SJCRH30 (cell line): ENCODE measurements at places on chromosomes 7 and 10. TPM values are rescaled to one million over a fixed set of nuclear protein-coding genes. Genes with fewer than 3 reads are reported as not detected.

DNA sequence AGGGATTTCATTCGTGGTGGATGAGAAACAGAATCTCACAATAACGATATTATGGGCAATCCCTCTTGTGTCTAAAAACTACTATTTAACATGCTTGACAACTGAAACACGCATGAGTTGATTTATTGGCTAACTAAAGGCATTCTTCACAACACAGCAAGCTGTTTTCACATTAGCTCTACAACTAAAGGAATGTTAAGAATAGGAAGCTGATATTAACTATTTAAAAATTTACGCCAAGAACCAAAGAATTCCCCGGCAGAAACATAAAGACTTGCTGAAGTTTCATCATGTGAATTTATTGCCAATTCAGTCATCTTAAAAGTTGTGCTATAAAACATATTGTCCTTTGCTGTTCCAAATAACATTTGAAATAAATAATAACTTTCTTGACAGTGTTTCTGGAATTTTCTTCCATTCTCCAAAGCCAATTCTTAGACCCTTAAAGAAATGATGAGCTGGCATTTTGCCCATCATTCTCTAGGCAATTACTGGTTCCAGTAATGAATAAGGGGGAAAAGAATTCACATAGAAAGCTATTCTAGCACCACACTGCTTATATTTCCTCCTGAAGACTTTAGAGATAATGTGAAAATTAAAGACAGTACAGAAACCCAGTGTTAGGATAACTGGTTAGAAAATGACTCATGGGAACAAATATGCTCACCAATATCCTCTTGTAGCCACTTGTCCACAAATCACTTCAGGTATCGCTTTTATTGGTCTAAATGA lies 233.1 kb downstream of the PARD3 start:
- no peak for DNase-seq

DNA sequence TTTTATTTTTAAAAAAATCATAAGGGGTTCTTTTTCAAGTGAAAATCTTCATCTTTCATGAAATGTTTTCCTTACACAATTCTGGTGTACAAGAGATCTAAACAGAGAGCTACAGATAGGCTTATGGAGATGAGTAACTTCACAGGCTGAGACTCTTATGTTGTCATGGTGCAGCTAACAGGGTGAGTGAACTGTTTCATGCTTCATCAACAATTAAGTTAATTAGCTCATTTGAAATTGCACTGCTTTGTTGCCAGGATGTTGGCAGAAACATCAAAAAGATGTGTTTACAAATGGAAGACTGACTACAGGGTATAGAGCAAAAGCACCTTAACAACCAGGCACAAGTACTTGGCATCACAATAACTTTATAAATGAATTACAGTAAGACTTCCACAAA lies 230.8 kb downstream of the FOXP2 start:
- no peak for DNase-seq

GRCh38 chr7:14351167-14351566 lies 361.7 kb upstream of the ETV1 start:
- no peak for DNase-seq

RNF148 gene
- total RNA-seq = not detected in 2 replicates

GRCh38 chr10:71269301-71270288 lies 49.5 kb upstream of the SLC29A3 start:
- DNase-seq = no peak

- DNase-seq = no peak
Measured at GRCh38 chr7:140036224-140036962, 26.4 kb downstream of the PARP12 start.

PLAC9 gene
- 4.7 and 7.2 TPM in 2 replicates for total RNA-seq

DNA sequence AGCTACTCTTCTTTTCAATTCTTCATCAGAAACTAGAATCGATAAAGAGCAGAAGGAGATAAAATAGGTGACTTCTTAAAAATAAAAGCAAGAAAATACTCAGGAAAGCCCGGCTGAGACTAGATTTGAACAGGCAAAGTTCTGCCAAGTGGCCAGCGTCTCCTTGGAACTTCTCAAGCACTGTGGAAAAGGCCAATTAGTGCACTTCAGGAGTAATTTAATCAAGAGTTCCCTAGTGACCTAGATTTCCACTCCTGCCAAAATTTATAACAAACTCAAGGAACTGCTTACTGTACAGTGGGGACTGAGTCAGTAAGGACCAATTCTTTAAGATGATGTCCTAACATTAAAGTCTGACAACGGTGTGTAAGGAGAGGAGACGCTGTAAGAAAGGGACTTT lies 57.3 kb downstream of the CHCHD3 start:
- DNase-seq = no peak

MDH2 gene
- total RNA-seq = 160 and 168 TPM in 2 replicates

PON1 gene
- total RNA-seq = 0.28 and 0.84 TPM in 2 replicates

- DNase-seq = no peak
Measured at GRCh38 chr7:91088156-91088555, 176.1 kb upstream of the FZD1 start.

GRCh38 chr10:125016611-125017202 lies 74.8 kb downstream of the ZRANB1 start:
- DNase-seq = no peak

DNA sequence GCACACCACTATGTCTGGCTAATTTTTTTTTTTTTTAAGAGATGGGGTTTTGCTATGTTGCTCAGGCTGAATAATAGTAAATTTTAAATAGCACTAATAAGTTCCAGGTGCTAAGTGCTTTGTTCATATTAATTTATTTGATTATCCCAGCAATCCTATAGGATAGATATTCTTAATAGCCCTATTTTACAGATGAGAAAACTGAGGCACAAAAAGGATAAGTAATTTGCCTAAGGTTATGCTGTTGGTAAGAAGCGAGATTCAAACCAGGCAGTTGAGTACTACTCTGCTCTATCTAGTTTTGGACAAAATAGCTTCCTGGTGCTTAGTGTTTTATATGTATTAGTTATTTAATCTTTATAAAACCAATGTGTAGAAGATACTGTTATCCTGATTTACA lies 72.5 kb upstream of the STRIP2 start:
- DNase-seq = no peak

DNA sequence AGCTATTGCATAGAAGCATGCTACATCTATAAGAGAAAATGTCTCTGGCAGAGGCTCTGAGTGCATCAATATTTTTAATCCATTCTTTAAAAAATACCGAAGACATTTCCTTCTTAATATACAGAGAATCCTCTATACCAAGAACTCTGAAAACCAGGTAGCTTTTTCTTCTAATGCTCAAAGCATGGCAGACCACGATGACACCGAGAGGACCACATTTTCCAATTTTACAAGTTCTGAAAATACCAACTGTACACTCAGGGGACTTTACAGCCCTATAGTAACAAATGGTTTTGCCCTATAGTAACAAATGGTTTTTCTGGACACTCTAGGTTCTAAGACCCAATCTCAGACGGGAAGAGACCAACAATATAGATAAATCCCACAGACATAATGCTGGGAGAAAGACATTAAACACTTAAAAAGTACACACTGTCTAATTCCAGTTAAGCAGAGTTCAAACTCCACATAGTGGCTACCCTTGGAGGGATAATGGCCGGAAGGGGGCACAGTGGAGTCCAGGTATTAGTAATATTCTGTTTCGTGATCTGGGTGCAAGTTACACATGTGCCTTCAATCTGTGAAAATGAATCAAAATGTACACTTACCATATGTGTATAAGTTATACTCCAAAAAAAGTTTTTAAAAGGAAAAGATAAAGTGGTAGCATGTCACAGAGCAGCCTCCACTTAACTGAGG lies 26.2 kb downstream of the CCDC6 start:
- no peak for DNase-seq

- peak; percentile 60 for DNase-seq
Measured at GRCh38 chr7:155815332-155816191, 3.3 kb upstream of the SHH start.

DNA sequence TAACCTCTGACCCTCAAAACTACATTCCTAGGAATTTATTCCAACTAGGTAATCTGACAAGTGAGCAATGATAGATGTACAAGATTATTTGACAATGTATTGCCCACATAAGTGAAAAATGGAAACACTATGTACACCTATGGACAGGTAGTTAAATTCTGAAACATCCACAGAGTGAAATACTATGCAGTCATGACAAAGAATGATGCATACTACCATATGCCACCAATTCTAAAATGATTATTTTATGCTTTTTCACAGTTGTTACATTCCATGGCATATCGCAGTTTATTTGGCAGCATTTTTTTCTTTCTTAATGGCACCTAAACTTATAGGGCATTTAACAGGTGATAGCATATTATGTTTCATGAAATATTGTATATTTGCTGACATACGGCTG lies 20.1 kb upstream of the TNPO3 start:
- no peak for DNase-seq

CLCN1 gene
- not detected in 2 replicates for total RNA-seq

DNA sequence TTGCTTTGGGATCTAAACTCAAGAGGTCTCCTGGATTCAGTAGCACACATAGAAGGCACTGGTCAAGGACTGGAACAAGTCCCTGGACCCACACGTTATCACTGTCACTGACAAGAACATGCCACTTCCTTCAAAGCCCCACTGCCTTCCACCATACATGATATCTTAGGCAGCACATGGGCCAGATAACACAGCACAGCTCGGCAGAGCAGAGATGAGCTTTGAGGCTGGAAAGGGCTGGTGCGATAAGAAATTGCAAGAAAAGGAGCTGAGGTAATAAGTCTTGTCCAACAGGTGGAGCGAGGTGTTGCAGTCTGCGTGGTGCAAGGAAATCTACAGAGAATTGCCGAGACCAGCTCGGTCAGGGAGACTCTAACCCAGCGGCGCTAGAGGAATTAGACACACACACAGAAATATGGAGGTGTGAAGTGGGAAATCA lies 139.8 kb upstream of the CDK13 start:
- DNase-seq = no peak

DNA sequence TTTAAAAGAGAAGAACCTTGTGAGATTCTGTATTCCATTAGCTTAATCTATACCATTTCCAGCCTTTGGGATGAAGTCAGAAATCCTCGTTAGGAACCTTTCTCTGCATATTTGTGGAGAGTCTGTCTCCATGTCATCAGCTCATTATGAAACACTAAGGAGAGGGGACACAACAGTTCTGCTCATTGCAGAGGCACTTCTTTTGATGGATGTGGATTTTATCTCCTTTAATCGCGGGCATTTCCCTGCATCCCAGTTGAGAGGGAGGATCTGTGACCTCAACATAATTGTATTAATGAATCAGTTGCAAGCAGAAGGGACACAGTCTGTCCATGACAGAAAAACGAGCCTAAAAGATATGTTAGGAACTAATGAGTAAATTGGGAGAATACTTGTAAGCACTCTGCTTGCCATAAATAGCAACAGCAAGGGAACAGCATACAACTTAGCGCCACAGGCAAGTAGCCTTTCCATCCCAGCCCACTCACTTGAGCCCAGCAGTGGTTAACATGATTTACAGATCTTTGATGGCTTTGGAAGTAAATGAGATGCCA lies 37.9 kb downstream of the SORCS1 start:
- no peak for DNase-seq

- DNase-seq = no peak
Measured at GRCh38 chr7:8360564-8361153, 72.8 kb upstream of the NXPH1 start.

GRCh38 chr7:91720260-91720937 lies 160.1 kb downstream of the MTERF1 start:
- no peak for DNase-seq

DNA sequence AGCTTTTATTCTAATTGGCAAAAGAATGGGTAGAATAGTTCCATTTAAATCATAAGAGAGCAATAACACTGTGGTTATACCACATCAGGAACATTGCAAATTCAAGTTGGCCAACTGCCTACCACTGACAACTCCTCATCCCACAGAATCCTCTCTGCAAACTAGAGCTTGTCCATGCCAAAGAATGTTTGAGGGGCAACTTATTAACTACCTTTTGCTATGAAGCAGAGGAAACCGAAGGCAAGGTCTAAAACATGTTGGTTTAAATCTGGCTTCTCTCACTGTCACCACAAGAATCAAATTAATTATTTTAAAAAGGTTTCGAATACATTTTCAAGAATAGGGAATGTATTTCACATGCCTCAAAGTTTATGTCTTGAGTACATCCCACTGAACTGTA lies 36.0 kb downstream of the RHOBTB1 start:
- DNase-seq = no peak

TMEM130 gene
- total RNA-seq = not detected in 2 replicates

SEMA3A gene
- 16.8 and 19.4 TPM in 2 replicates for total RNA-seq

SMNDC1 gene
- 11.4 and 17.0 TPM in 2 replicates for total RNA-seq

DNA sequence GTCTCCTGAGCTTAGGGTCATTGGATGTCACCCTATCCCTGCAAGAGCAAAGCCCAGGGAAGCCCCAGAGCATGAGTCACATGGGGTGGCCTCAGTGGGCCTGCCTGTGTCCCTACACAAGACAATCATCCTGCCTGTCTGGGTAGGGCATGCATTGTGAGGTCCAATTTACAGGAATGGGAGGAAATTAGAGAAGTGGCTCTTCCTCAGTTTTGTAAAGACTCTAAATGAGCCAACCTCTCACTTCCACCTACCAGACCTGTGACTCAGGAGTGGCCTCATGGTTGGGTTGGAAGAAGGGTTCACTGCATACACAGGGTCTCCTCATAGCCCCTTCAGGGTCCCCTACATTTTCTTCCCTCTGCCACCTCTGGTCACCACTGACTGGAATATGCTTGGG lies 43.6 kb upstream of the SMNDC1 start:
- DNase-seq = no peak

DNA sequence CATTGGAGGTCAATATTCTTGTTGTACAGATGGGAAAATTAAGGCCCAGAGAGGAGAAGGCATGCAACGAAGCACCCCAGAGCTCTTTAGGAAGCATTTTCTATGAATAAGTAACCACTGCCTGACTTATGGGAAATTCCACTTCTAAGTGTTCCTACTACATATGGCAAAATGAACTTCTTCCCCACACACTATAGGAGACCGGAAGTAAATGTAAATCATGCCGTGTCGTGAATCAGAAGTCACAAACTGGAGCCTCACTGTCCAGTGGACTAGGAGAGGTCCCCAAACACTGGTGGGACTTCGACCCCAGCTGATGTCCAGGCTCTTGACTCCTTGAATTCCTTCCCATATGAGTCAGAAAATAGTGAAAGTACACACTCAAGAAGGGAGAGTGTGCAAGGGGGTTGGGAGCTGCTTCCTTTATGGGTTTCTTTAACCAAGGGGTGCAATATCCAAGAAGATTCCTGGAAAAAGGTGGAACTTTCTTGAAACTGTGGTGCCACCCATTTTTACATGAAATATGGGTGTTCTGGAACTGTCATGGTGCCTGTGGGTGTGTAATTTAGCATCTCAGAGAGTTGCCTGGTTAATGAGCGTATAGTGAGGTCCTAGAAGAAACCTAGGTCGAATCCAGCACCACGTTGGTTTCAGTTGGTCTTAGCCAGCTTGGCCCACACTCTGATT lies 6.7 kb downstream of the RASSF4 start:
- DNase-seq = no peak
